ENCODE measurements at places on chromosomes 4 and X. TPM values are rescaled to one million over a fixed set of nuclear protein-coding genes. Genes with fewer than 3 reads are reported as not detected.

GRCh38 chr4:48781968-48782367 lies 1.9 kb upstream of the FRYL start:
- DNase-seq: no peak

The CYLC1 gene
- polyA plus RNA-seq: not detected

DNA sequence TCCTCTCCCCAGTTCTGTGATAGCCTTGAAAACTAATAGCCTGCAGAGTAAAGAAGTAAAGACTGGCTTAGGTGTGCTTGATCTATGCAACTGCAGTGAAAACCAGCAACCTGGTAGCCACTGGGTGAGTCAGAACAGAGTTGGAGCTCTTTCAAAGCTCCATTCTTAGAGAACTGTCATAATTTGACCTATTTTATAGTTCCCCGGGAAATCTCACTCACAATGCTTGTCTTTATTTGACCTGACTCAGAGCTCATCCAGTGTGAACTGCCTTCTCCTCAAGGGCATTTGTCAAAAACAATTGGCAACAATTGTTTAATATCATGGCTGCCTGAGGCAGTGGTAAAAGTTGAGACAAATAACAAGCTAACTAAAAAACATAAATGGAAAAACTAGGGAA lies 213.0 kb upstream of the NHS start:
- no peak for DNase-seq

GRCh38 chr4:69568787-69569186 lies 70.7 kb downstream of the UGT2A2 start:
- no peak for DNase-seq

GRCh38 chrX:106450405-106450804 lies 161.4 kb upstream of the RADX start:
- no peak for DNase-seq

The FATE1 gene
- not detected for polyA plus RNA-seq

The SLC49A3 gene
- 5.2 TPM for polyA plus RNA-seq

GRCh38 chrX:39133971-39134370 lies 332.7 kb downstream of the MID1IP1 start:
- DNase-seq: no peak

The RAB41 gene
- polyA plus RNA-seq: not detected

All from GM23248 (cell line).